HEK293T (cell line): ENCODE measurements at places on chromosomes 11 and 22.

DNA sequence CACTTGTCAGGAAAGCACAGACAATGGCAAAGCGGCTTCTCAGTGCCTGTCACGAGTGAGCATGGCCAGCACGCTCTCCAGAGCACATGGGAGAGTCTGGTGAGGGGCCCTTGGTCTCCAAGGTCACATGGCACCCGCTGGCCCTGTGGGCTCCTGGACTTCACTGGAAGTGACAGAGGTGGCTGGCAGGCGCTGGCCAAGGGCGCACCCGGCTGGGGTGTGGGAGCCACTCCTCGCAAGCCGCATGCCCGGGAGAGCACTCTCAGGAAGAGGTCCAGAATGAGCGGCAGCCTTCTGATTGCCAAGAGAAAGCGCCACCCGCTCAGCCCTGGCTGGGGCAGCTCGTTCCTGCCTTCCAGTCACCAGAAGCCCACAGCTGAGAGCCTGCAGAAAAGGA, 17.1 kb upstream of the MOB2 start:
- DNase-seq = no peak

GRCh38 chr11:31487848-31488247, 21.6 kb downstream of the IMMP1L start:
- DNase-seq = peak; percentile 11

DNA sequence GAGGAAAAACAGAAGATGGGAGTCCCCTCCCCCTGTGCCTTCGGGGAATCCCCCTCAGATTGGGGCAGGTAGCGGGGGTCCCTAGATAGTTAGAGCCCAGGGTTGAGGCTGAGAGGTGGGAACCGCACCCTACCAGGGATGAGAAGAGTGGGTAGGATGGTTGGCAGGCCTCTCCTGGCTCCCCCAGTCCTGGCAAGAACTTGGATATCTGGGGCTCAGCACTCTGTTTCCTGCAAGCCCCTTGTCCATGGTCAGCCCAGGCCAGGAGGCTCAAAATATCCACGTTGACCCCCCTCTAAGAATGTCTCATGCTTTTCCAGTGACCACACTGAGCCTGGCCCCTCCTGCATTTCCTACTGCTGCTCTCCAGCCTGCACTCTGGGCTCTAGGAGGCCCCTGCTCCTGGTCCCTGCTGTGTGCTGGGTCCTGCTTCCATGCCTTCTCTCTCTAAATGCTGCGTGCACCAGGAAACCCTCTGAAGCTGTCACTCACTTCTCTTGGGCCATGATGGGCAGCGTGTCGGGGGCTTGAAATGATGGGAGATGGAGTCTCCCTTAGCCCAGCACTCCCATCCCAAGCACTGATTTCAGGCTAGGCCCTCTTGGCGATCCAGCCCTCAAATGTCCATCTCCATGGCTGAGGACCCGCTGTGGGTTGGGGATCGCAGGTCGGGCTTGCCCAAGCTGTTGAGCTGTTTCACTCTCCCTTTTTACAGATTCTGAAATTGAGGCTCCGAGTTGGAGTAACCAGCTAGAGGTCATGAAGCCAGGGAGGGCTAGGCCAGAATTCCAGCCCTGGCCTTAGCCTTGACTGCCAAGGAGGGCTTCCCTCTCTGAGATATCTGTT, 2.0 kb downstream of the MAP3K11 start:
- no peak for DNase-seq

GRCh38 chr11:57131080-57131790, 50.5 kb upstream of the LRRC55 start:
- peak; percentile 15 for DNase-seq

DNA sequence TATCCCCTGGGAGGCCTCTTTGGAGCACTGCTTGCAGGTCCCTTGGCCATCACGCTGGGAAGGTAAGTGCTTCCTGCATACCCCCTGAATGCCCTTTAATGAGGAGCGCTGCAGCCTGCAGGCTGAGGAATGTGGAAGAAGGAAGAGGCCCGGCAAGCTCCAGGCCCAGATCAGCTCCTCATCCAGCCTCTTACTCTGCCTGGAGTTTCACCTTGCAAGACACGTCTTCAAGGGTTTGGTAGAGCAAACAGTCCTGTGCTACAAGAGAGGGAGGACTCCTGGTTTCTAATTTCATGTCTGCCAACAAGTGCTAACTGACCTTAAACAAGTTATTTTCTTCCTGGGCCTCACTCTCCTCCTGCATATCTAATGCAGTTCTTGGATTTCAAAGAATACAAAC, 10.9 kb downstream of the SLC2A11 start:
- DNase-seq = no peak

DNA sequence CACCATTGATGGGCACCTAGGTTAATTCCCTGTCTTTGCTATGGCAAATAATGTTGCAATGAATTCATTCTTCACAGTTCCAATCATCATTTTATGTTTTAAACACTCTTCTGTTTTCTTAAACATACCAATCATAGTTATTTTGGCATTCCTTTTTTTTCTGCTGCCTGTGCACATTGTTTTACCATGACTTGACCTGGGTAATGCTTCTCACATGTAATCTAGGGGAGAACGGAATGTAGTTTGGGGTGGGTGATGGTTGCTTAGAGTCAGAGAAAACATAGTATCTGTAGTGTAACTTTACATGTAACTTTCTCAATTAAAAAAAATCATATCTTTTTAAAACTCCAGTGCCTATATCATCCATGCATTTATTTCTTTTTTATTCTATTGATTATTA, 1945.3 kb upstream of the RAG2 start:
- DNase-seq = no peak

DNA sequence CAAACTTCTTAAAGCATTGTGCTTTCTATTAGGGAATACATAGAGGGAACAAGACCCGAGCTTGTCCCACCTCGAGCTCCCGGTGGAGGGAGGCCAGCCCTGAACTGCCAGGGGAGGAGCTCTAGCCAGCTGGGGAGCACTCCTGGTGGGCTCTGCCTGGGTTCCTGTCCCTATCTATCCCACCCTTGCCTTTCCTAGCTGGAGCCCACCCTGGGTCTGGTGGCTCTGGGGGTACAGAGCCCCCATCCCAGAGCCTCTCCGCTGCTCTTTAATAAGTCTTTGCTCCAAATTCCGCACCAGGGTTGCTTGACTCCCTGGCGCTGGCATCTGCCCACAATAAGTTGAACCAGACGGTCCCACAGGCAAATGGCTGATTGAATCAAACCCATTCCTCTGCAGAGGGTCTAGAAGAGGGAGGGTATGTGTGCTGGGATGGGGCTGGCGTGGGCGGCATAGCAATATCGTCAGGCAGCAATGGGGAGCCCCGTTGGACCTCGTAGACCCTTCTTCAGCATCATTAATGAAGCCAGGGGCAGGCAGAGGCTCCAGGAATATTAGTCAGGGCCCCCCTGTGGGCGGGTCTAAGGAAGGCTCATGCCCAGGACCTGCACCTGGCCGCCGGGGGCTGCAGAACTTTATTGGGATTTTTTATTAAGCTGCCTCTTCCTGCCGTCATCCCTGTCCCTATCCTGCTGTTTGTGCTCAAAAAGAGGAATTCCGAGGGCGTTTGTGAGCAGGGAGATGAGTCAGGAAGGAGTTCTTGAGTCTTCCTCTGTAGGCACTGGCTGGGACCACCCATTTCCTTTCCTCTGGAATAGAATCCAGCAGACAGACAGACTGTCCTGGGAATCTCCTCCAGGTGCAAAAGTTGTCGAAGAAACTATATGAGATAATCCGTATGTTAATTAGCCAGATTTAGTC, 38.5 kb upstream of the RIC3 start:
- DNase-seq = no peak
